Fibroblast of skin of right quadriceps (primary cell): ENCODE measurements at places on chromosomes 3 and 15.

DNA sequence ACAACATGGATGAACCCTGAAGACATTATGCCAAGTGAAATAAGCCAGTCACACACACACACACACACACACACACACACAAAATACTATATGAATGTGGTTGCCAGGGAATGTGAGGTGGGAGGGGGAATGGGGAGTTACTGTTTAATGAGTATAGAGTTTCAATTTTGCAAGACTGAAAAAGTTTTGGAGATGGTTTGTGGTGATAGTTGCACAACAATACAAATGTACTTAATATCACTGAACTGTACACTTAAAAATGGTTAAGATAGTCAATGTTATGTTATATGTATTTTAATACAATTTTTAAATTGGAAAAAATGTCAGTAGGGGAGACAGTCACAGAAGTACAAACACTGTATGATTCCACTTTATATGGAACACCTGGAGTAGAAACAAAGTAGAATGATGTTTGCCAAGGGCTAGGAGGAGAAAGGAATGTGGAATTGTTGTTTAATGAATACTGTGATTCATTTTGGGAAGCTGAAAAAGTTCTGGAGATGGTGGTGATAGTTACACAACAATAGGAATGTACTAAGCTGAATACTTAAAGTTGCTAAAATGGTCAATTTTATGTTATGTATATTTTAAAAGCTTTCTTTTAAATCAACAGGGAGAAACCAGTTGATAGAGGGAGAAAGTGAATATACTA is 76.6 kb downstream of the RPL39L start:
- DNase-seq, result peak; percentile 90

- peak; percentile 67 for DNase-seq
These were observed 434.8 kb upstream of the DPH6 start for GRCh38 chr15:35980719-35981118.

DNA sequence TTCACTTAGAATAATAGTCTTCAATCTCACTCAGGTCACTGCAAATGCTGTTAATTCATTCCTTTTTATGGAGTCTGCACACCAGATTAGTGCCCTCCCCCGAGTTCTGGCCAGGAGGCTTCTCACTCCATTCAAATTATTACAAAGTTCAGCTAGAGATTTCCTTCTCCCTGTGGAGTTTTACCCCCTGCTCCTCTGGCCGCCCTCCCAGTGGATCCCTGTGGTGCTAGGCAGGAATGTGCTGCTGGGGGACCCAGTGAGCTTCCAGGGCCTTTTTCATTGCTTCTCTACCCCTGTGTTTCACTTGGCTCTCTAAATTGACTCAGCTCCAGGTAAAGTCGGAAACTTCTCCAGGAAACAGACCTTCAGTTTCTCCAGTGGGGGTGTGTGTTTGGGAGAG is 42.7 kb upstream of the CD200R1L start:
- DNase-seq, result no peak

- DNase-seq, result no peak
These were observed 10.1 kb downstream of the SRP14 start for GRCh38 chr15:40028853-40029252.

DNA sequence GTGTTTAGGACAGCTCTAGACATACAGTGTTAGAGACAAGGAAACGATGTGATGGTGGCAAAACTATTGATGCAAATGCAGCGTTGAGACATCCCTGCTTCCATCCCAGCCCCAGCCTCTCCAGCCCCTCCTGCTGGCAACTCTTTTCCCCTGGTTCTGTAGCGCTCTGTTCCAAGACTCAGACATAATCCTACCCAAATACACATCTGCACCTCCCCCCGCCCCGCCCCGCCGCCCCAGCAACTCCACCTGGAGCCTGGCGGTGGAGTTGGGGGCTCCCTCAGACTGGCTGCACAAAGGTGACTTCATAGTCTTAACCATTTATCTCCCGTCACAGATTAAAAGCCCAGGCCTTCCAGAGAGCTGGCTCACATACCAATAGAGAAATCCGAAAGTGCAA is 7.2 kb upstream of the SEC22A start:
- DNase-seq, result peak; percentile 6

DNA sequence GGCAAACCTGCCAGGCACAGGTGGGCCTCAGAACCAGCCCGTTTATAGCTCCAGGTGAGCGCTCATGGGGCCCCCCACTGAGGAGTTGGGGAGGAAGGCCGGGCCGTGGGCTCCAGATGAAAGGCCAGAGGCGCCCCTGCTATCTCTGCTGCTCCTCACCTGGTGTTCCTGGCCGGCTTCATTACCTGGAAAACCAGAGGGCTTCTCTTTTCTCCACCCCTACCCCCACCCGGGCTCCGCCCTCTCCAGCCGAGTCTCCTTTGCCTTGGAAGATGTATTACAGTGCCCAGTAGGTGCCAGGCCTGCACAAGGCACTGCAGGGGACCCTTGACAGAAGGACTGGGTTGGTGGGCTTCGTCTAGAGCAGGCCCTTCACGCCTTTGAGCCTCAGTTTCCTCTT is 111.4 kb downstream of the WNT7A start:
- DNase-seq, result no peak

- no peak for DNase-seq
These were observed 59.4 kb downstream of the DAPK2 start for GRCh38 chr15:63986751-63987341.

DNA sequence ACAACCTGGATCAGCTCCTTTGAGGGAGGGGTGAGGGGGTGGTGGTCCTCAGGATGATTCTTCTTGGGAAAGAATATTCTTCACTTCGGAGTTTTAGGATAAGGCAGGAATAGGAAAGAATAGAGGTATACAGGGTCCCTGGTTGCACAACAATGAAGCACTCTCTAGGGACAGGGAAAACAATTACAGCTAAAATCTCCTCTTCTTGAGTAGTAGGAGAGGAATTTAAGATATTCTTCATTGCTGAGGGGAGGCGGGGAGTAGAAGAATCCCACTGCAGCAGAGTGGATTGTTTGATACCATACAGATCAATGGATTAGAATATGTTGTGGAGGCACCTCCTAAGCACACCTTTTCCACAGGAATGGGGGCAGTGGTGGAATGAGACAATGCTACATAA is 20.5 kb downstream of the SLC9C1 start:
- no peak for DNase-seq

DNA sequence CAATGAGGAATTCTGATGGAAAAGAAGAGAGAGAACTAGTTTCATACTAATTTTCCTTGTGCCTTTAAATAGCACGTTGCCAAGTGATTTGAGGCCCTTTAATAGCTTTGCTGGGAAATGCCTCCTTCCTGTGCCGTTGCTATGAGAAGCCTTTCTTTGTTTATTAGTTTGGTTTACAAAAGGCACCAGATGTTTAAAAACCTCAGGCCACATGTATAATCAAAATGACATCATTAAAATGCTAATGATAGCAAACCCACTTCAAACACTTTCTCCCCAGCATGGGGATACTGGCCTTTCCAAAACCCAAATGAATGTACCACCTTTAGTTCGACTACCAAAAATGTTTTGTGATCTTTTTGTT is 50.0 kb upstream of the TBC1D23 start:
- DNase-seq, result peak; percentile 85

- no peak for DNase-seq
These were observed 298.3 kb upstream of the NR2E3 start for GRCh38 chr15:71511796-71512681.

GRCh38 chr15:91876187-91876586 is 22.7 kb downstream of the SLCO3A1 start:
- no peak for DNase-seq

DNA sequence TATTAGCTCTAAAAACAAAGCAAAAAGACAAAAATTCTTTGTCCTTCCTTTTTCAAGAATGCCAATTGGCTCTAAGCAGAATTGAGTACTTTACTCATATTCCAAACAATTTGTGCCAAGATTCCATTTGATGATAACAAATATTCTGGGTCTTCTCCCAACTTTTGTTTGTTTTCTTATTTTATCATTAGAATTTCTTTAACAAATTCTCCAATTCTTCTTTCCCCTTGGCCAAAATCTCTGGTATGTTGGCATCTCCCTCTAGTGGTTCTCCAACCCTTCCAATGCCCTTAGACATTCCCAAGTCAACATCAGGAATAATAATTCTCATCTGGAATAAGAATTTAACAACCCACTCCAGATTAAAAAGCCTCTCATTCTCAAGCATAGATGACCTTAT is 5.3 kb downstream of the CPOX start:
- DNase-seq, result no peak

- DNase-seq, result no peak
These were observed 67.3 kb downstream of the ATG7 start for GRCh38 chr3:11339541-11339940.

GRCh38 chr3:42539871-42540714 is 37.6 kb downstream of the VIPR1 start:
- DNase-seq, result no peak

DNA sequence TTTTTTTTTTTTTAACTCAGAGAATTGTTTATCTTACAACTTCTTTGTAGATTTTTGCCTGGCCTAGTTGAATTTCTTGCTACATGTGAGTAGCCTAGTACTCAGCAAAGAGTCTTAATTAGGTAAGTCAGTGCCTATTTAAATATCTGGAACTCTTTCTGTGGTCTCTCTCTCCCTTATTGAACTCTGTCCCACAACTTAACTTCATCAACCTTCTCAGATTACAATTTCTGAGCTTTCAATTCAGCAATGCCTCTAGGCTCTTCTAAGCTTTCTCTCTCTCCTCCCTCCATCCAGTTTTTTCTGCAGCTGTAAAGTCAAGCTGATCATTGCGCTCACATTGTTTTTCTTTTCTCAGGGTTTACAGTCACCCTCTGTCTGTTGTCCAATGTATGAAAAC is 517.6 kb upstream of the ROBO1 start:
- DNase-seq, result peak; percentile 59

DNA sequence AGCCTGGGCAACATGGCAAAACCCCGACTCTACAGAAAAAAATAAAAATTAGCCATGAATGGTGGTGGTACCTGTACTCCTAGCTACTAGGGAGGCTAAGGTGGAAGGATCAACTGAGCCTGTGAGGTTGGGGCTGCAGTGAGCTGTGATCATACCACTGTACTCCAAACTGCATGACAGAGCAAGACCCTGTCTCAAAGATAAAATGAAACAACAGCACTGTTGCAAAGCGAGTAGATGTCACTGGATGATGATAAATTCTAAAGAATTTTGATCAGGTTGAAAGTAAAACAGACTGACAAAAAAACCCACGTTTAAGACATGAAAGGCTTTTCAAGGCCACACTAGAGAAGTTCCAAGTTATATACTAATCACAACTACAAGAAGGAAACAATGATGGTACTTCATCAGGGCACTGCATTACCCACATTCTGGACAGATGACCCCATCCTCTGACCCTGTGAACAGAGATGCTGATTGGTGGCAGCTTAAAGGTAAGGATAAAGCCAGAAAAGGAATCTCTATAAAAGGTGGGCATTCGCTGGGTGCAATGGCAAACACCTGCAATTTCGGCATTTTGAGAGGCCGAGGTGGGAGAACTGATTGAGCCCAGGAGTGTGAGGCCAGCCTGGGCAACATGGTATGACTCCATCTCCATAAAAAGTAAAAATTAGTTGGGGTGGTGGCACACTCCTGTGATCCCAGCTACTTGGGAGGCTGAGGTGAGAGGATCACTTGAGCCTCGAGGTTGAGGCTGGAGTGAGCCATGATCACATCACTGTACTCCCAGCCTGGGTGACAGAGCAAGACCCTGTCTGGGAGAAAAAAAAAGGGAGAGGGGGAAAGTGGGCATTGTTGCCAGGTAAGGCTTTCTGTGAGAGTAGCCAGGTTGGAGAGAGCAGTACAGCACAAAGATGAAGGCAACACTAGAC is 59.2 kb downstream of the TBL1XR1 start:
- DNase-seq, result no peak

- DNase-seq, result no peak
These were observed 59.8 kb downstream of the FAM174B start for GRCh38 chr15:92595506-92596381.

- DNase-seq, result peak; percentile 13
These were observed 61.6 kb downstream of the ULK4 start for GRCh38 chr3:41900265-41900664.

GRCh38 chr3:16810593-16811367 is 74.0 kb upstream of the PLCL2 start:
- no peak for DNase-seq

GRCh38 chr15:66701422-66702034 is 508 bp upstream of the SMAD6 start:
- no peak for DNase-seq

DNA sequence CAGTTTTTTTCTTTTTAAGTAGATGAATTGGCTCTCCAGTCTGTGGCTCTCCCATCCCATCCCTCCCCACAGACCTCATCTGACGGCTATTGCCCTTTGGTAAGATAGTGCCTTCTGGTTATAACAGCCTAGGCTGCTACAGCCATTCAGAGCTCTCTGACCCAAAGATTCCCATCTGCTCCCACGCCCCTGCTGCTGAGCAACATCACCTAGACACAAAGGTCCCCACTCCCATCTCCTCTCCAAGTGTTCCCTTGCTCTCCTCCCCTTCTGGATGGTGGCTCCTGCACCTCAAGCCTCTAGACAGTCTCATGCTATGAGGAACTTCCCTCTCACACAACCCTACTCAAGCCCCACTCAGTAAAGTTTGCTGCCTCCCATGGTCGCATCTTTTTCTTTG is 23.7 kb downstream of the FBXW12 start:
- no peak for DNase-seq

GRCh38 chr3:59074764-59075163 is 24.9 kb upstream of the CFAP20DC start:
- DNase-seq, result no peak

GRCh38 chr3:101184111-101184510 is 136.3 kb downstream of the IMPG2 start:
- no peak for DNase-seq

DNA sequence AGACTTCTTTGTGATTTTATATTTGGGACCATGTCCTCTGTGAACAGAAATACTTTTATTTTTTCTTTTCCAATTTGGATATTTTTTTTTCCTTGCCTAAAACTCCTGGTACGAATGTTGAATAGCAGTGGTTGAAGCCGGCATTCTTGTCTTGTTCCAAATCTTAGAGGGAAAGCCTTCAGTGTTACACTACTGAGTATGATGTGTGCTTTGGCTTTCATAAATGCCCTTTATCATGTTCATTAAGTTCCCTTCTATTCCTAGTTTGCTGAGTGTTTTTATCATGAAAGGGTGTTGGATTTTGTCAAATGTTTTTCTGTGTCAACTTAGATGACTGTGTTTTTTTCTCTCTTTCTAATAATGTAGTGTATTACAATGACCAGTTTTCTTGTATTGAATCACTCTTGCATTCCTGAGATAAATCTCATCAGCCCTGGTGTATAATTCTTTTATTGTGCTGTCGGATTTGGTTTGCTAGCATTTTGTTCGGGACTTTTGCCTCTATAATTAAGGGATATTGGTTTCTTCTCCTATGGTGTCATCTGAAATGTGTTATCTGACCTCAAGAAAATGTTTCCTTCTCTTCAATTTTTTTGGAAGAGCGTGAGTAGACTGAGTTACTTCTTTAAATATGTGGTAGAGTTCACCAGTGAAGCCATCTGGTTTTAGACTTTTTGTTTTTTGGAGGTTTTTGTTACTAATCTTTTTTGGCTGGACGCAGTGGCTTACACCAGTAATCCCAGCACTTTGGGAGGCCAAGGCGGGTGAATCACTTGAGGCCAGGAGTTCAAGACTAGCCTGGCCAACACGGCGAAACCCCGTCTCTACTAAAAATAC is 33.3 kb downstream of the MAP1A start:
- DNase-seq, result peak; percentile 80
